ENCODE measurements at places on chromosomes 7 and 10. TPM values are rescaled to one million over a fixed set of nuclear protein-coding genes. Genes with fewer than 3 reads are reported as not detected.

GRCh38 chr10:122484276-122485060, 23.1 kb downstream of the HTRA1 start:
- no peak for DNase-seq

DNA sequence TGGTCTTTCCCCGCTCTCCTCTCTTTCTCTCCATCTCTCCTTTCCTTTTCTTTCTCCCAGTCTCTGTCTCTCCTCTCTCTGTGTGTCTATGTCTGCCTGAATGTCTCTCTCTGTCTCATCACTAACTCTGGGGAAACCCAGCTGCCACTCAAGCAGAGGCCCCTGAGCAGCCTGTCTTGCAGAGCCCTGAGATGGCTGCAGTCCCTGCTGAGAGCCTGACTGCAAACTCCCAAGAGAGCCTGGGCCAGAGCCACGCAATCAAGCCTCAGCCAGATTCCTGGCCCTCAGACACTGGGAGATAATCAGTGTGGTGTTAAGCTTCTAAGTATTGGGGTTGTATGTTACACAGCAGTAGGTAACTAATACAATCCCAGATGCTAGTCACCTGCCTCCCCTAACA, 91.5 kb downstream of the PAXIP1 start:
- no peak for DNase-seq

Gene REPIN1
- total RNA-seq: 39.6 TPM

- no peak for DNase-seq
Observed at GRCh38 chr7:86708031-86708680, 64.4 kb downstream of the GRM3 start.

GRCh38 chr10:66805612-66806011, 120.2 kb upstream of the LRRTM3 start:
- no peak for DNase-seq

DNA sequence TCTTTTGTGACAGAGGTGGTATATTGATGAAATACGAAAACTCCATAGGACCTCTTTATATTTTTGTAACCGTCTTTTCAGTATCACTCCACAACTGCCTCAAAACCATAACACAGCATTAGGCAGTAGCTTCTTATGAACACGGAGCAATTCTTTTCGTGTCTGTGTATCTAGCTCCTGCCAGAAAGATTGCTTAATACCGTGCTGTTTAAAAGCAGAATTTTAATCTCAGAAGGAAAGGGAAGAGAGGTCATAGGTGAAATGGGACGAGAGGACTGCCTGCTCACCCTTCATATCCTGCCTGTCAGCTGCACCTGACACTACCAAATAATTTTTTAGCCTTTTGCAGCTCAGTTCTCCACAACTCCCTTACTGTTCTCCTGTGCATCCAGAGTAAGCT, 200.7 kb downstream of the DNAH11 start:
- DNase-seq: no peak

DNA sequence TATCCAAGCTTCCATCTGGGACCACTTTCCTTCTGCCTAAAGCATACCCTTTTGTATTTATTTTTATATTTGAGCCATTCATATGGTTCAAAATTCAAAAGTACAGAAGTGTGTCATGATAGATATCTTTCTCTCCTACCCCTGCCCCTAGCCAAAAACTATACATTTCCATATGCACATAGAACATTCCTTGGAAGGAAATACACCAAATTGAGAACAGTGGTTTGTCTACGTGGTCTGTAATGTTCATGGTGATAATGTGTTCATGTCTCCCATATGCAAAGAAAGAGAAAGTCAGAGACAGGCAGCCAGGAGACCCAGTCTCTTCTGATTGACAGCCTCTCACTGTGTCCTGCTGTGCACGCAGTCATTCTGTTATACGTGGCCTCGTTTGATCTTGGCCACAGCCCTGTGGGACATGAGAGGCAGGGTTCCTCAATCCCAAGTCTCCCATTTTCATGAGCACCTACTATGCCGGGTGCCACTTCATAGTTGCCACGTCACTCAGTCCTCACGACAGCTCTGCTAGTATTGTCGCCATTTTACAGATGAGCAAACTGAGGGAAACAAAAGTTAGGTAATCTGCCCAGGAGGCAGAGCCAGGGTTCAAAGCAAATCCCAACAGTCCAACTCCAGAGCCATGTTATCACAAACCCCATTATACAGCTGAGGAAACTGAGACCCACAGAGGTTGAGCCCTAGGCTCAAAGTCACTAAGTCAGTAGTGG, 8.0 kb upstream of the CDH23 start:
- no peak for DNase-seq

GRCh38 chr10:98307916-98308541, 40.0 kb upstream of the LOXL4 start:
- DNase-seq: peak; percentile 44

DNA sequence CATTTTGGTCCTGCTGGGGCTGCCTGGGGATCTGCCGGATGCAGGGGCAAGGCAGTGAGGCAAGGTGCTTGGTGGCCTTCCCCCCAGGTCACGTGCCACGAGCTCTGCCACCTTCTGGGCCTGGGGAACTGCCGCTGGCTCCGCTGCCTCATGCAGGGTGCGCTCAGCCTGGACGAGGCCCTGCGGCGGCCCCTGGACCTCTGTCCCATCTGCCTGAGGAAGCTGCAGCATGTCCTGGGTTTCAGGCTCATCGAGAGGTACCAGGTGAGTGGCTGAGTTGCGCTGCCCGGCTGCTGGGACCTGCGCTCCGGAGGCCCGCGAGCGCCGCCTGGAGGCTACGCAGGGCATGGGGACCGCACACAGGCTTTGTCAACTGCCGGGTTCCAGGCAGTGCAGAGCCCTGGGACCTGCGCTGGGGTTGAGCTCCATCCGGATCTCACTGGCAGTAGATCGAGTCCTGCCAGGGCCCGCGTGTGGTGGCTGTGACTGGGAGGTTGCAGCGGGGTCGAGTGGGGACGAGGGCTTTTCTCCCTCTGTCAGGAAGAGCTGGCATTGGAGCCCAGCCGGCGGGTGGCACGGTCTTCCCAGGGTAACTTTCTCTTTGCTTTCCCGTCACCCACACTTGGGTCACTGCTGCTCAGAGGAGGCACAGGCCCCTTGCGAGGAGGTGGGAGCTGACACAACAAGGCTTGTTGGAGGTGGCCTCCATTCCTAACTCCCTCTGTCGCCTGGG, 21.7 kb downstream of the AMZ1 start:
- peak; percentile 36 for DNase-seq

- no peak for DNase-seq
Observed at GRCh38 chr10:24374134-24374915, 165.4 kb downstream of the KIAA1217 start.

- DNase-seq: no peak
Observed at GRCh38 chr10:112213098-112213823, 29.7 kb upstream of the GPAM start.

DNA sequence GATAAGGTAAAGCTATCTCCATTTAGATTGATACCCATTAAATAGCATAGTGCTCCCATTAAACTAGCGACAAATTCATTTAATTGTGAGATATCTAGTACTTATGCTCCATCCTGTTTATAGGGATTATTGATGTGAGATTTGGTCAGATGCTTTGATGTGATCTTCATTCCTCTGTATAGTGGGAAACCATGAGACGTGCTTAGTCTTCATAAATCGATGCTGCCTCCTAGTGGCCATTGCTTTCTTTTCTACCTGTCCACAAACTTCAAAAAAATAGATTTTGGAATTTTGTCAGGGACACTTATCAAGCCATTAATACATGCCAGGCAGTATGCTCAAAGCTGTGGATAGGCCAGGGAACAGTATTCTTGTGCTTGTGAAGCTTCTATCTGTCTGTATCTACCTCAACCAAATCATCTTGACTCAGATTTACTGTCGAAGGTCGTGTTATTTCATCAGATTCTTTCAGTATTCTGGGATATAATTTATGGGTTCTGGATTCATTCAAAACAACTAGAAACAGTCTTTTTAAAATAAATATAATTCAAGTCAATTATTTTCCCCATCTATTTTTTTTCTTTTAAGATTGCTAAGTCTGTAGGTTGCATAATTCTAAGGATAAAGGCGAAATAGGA, 12.0 kb downstream of the LSM8 start:
- DNase-seq: peak; percentile 73

Gene DOCK4
- 50.4 TPM for total RNA-seq

DNA sequence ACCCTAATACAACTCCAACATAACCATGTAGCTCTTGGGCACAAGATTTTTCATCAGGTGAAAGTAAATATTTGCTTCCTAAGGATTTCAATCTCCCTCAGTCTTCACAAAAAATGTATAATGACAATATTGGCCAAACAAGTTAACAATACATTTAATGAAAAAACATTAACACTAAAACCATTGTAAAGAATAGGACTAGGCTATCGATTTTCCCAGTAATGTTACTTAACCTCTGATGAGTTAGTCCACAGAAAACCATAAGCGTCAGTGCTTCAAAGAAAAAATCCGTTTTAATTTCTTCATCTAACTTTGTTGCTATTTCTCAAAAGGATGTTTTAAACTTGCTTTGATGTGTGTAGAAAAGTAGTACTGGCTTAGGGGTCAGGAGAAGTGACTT, 1.2 kb downstream of the ZNF33B start:
- peak; percentile 4 for DNase-seq

DNA sequence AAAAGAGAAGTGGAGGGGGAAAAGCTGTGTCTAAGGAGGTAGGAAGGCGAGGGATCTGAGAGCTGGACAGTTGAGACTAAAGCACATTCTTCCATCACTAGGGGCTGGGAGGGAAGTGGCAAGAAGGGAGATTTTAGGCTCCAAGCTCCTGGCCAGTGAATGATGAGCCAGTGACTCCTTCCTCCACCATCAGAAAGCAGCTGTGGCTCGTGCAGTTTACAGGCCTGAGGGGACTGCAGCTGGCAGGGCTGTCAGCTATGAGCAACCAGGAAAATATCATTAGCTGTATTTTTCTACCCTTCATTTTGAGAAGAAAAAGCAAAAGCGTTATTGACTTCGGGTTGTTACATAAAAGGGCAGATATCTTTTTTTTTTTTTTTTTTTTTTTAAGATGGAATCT, 60.7 kb downstream of the GPAM start:
- DNase-seq: no peak

DNA sequence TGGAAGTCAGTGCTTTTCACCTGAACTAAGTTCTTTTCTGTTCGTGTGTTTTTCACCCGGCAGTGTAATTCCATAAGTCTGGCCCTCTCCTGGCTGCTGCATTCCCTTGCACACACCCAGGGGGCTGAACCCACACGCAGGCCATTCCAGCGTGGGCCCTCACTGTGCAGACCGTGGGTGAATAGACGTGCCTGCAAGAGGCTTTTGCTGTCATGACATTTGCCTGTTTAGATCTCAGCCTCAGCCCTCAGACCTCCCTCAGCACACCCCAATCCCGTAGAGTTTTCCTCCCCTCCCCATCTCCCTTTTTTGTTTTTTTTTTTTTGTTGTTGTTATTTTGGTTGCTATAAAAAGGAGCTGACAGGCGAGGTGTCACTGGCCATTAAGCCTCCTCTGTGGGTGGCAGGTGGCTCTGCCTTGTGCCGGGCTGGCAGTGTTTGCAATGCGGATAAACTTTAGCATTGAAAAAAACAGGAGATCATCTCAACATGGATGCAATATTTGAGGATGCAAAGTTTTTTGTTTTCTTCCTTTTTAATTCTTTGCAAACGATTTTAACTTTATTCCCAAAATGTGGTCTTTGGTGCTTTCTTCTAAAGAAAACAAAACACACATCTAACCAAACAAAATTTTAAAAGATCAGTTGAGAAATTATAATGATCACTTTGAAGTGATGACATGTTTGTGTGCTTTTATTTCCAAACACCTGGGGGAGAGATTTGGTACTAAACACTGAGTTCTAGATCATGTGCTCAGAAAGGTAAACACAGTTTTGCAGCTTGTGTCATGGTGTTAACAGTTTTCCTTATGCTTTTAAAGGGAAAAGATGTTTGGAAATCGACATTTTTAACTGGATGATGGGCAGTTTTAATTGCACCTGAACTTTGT, 58.8 kb downstream of the WDR37 start:
- no peak for DNase-seq

DNA sequence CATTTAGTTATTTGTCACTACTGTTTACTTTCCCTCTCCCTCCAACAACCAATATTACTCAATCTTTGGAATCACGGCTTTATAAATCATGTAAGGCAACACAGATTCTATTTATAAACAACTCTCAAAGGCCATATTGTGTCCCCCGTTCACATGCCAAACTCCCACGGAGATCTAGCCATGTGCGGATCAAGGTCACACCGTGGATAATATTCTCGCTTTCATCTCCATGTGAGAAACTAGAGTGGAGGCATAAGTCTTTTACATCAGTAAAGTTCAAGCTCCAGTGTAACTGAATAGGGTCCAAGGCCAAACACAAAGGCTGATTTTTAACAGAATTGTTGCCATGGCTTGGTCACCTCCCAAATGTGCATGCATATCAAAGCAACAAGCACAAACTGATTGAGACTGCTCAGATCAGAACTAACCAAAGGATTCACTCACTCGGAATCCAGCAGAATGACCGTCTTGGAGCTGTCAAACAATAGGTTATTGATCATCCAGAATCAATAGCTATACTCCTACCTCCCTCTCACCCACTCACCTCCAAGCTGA, 569.5 kb upstream of the LRRN3 start:
- DNase-seq: no peak

- peak; percentile 81 for DNase-seq
Observed at GRCh38 chr7:5596046-5596895, 172.6 kb upstream of the TNRC18 start.

DNA sequence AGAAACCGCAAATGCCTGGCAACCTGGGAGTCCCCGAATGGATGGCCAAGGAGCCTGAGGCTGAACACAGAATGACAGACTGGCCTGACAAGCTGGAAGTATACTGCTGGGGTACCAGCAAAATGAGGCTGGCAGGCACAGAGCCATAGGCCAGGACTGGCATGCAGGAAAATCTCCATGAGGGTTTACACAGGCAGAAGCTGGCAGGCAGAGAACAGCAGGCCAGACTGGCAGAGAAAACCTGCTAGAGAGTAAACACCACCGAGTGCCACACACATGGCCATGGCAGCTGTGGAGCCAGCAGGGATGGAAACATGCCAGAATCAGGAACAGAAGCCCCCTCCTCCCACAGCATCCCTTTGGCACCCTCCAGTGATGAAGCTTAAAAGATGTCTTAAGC, 63.4 kb downstream of the CRPPA start:
- DNase-seq: no peak

Gene ACBD7
- total RNA-seq: 2.4 TPM

DNA sequence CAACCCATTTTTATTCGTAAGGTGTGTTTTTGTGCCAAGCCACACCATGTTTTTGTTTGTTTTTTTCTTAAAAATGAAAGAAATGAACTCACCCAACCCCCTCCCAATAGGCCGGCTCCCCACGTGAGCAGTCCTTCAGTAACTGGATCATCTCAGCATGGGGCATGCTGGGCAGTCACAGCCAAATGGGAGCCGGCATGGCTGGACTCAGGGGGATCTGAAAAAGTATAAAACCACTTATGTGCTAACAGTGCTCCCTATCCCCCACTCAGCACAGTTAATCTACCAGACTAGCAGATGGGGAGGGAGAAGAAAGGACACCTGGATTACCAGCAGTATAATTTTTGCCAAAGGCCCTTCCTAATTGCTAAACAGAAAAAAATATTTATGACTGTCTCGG, 39.3 kb downstream of the BAZ1B start:
- DNase-seq: no peak

Gene MINDY4
- total RNA-seq: 3.3 TPM

Measured in renal cortical epithelial cell (primary cell).